Activated T-cell treated with anti-CD3 and anti-CD28 coated beads, Interleukin-2, amount 50 U/mL, for 48 hours (primary cell): ENCODE measurements at places on chromosomes 12 and 14.

DNA sequence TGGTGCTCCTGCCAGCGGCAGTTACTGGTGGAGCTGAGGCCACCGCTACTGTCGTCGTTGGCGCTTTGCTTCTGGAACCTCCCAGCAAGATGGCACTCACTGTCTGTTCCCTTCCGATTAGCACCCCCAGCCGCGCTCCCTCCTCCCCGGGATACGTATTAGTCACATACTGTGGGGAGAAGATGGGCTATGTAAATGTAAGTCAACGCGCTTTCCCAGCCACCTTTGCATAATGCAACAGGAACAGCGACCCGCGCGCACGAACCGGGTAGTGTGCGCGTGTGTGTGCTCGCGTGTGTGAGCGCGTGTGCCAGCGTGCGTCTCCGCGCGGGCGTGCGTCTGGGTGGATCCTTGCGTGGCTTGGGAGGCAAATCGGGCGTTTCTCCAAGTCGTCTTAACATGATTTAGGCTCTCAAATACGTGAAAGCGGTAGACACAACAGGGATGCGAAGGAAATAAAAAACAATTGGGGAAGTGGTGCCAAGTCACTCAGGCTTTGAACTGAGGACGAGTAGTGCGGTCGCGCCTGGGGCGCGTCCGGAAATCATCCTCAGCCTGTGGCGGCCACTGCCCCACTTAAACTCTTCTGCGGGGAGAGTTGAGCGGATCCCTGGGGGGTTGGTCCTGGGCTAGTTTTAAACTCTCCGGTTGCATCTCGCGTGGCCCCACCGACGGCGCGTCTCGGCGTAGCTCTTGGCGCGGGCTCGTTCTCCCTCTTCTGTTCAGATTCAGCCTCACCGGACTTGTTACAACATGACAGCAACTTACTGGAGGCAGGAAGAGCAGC, 1.8 kb downstream of the FLRT2 start:
- DNase-seq = peak; percentile 21

- no peak for DNase-seq
These were observed 74.6 kb upstream of the TMTC1 start for GRCh38 chr12:29858270-29858786.

DNA sequence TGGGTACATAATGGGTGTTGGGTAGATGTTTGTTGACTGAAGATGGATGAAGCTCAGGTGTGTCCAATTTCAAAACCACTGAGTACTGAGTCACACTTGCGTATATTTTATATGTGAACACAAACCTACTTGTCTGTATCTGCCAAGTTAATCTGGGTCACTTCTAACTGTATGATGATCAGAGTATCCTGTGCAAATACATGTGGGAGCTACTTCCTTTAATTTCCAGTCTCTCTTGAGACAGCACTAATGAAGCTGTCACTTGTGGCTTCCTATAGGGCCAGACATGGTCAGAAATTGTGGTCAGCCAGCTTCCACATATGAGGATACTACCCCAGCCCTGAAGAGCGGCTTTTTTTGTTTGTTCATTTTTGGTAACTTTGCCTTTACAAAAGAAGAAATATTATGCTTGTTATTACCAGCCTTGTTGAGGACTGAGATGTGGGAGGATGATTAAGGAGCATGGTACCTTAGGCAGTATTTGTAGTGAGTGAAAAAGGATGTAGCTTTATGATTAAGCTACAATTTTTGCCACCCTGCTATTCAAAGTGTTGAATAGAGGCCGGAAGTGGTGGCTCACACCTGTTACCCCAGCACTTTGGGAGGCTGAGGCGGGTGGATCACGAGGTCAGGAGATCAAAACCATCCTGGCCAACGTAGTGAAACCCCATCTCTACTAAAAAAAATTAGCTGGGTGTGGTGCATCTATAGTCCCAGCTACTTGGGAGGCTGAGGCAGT, 32.4 kb downstream of the PLXNC1 start:
- DNase-seq = no peak

DNA sequence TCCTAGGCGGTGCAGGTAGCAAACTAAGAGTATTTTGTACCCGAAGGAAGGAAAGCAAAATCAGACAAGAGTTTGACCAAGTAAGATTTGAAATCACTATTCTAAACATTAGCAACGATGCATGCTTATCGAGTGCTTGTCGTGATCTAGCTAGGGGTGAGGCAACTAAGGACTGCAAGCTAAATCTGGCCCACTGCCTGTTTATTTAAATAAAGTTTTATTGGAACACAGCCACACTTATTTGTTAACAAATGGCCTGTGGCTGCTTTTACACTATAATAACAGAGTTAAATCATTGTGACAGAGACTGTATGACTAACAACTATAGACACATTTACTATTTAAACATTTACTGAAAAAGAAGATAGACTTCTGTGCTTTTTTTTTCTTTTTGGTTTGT, 983.6 kb downstream of the VRK1 start:
- DNase-seq = no peak

DNA sequence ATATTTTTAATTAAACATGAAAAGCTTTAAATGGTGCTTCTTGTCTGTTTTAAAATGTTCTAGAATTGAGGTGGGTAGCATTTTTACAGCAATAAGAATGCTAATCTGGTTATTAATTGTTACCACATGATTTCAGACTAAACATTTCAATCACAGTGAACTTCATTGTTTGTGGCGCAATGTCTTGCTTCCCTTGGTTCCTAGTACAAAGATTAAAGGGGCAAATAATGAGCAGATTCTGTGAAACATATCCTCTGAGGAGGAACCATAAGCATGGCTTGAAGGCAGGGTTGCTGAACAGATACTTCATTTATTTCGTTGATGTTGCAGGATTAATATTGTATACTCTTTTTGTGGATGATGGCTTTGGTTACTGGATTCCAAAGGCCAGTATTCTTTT, 162.1 kb downstream of the FUT8 start:
- DNase-seq = no peak

GRCh38 chr12:111288771-111289170, 80.1 kb downstream of the PHETA1 start:
- DNase-seq = no peak

GRCh38 chr14:73770977-73771847, 57.0 kb upstream of the PNMA1 start:
- DNase-seq = no peak

- no peak for DNase-seq
These were observed 21.3 kb upstream of the SUPT16H start for GRCh38 chr14:21405097-21405496.

- no peak for DNase-seq
These were observed 25.3 kb upstream of the EVL start for GRCh38 chr14:100039903-100040302.
